ENCODE measurements at places on chromosomes 11 and 22.

GRCh38 chr11:79185351-79185750, 255.5 kb downstream of the TENM4 start:
- DNase-seq, result no peak

- no peak for DNase-seq
These were observed 22.8 kb downstream of the MRPL16 start for GRCh38 chr11:59787816-59788215.

DNA sequence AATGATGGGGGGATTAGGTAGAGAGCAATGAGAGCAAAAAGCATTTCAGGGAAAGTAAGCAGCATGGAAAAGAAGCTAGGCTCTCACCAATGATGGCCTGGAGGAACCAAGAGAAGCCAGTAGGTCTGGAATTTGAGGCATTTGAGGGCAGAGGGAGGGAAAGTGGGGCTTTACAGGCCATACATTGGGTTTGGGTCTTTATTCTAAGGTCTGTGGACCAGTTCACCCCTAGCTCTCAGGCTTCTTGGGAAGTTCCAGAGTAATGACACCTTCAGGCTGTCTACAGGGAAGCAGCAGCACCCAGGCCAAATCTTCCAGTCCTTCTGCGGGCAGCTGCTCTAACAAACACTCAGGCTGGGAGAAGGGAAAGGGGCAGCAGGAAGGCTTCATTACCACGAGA, 29.4 kb downstream of the ARFGAP2 start:
- no peak for DNase-seq

GRCh38 chr11:17473071-17473744, 3.4 kb downstream of the ABCC8 start:
- no peak for DNase-seq

DNA sequence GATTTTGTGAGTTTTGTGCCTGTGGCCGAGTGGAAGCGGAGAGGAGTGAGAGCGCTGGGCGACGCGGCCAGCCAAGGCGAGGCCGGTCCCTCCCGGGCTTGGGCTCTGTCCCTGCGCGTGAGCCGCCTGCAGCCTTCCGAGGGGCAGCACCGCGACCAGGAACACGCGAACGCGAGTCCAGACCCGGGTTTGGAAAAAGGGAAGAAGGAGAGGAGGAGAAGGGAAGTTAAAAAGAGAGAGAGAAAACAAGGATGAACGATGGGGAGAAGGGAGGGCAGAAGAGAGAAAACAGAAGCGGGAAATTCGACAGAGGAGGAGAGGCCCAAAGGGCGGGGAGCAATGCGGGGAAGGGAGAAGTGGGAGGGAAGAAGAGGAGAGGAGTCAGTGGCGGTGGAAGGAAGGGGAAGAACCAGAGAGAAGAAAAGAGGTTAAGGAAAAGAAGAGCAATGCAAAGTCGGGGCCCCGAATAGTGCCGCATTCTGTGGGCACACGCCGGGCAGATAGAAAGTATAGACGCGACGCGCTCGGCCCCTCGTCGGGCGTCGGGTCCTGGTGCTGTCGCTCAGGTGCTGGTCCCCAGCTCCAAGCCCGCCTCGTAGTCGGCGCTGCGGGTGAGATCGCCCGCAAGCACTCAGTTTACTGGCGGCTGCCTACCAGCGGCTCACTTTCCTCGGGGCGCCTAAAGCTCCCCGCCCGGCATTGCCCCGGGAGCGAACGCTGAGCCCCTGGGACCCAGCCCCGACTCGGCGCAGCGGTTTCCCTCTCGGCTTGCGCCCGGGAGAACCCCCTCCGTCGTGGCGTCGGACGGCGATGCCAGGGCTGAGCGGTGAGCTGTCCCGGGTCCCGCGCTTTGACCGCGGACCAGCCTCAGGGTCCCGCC, 2.8 kb upstream of the BARX2 start:
- DNase-seq, result no peak

DNA sequence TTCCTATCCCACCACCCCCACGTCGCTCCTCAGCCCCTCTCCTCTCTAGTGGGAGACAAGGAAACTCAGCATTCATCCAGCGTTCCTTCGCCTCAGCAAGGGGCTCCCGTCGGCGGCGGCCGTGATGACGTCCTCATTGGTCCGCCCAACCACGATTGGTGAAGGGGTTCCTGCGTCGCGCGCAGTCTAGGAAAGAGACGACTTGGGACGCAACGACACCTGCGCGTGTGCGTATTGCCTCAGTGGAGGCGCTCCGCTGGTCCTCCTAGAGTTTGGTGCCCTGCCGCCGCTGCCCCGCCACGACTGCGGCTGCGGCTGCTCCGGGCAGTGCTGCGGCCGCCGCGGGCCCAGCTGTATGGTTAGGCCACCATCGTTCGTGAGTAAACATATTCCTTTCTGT, 56.6 kb downstream of the CCDC81 start:
- no peak for DNase-seq

- no peak for DNase-seq
These were observed 159.6 kb downstream of the KIRREL3 start for GRCh38 chr11:126840975-126841374.

DNA sequence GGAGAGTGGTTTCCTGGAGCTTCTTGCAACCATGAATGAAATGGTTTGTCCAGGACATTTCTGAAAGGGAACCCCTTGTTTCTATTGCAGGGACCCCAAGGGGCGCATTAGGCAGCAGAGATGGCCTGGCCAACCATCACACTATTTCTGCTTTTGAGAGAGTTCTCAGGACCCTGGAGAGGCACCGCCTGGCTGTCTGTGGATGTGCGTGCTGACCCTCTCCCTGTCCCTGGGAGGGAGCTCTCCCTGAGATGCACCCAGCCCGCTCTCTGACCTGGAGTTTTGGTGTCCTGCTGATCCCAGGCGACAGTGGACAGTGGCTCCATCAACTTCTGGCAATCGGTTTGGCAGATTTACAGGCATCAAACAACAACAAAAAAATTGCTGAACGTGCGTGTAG, 80.3 kb upstream of the SLC22A12 start:
- no peak for DNase-seq

GRCh38 chr11:17568944-17569343, 21.9 kb downstream of the OTOG start:
- no peak for DNase-seq

Measured in midbrain (tissue), 1 donor.